ENCODE measurements at places on chromosomes 3 and 15. TPM values are rescaled to one million over a fixed set of nuclear protein-coding genes. Genes with fewer than 3 reads are reported as not detected.

The ARNT2 gene
- total RNA-seq = not detected

The MYLK gene
- total RNA-seq = 0.15 TPM

The MEIS2 gene
- not detected for total RNA-seq

The P2RY14 gene
- 0.27 TPM for total RNA-seq

The BFSP2 gene
- total RNA-seq = 0.33 TPM

The TF gene
- 0.21 TPM for total RNA-seq

The CRYGS gene
- 5.7 TPM for total RNA-seq

The UBAP1L gene
- total RNA-seq = 5.3 TPM

The SEMA3G gene
- total RNA-seq = 0.15 TPM

The CPLX3 gene
- 0.12 TPM for total RNA-seq

The SLC22A13 gene
- total RNA-seq = 0.37 TPM

The MKRN3 gene
- 2.9 TPM for total RNA-seq

The HYAL3 gene
- total RNA-seq = 10.9 TPM

The CTXN2 gene
- total RNA-seq = not detected

The ROPN1 gene
- total RNA-seq = not detected
